Left ventricle myocardium superior (tissue), 1 donor: ENCODE measurements at places on chromosomes 12 and 14.
A peak's percentile ranks its signal among the peaks of the same experiment; 100 is the strongest.

DNA sequence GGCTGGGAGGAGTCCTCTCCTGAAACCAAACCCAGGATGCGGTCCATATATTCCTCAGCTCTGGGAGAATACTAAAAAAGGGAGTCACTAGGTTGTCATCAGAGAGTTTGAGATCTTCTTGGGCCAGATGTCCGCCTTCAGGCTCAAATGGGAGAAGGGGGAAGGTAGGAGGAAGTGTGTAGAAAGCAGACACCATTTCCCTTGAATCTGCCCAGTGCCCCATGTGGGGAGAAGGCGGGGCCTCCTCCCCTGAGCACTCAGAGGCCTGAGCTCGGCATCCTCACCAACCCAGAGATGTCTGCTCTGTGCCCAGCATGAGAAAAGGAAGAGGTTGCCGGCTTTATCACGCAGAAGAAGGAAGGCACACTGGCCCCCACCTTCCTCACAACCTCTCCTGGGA is 37.3 kb downstream of the LTBP2 start:
- DNase-seq, result no peak

DNA sequence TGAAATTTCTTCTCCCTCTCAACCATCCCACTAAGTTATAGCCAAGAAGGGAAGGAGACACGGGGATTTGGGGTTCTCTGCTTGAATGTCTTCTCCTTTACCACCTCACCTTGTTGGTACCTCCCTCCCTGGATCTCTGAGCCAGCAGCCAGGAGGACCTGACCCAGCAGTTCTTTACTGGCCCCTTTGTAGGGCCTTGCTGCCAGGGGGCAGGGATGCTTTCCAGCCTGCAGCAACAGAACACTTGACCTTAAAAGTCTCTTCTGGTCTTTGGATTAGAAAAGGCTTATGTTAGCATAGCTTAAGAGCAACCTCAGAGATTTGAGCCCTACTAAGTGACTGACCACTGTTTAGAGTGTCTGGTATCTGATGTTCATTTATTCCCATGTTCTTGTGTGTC is 10.4 kb downstream of the MLEC start:
- no peak for DNase-seq

DNA sequence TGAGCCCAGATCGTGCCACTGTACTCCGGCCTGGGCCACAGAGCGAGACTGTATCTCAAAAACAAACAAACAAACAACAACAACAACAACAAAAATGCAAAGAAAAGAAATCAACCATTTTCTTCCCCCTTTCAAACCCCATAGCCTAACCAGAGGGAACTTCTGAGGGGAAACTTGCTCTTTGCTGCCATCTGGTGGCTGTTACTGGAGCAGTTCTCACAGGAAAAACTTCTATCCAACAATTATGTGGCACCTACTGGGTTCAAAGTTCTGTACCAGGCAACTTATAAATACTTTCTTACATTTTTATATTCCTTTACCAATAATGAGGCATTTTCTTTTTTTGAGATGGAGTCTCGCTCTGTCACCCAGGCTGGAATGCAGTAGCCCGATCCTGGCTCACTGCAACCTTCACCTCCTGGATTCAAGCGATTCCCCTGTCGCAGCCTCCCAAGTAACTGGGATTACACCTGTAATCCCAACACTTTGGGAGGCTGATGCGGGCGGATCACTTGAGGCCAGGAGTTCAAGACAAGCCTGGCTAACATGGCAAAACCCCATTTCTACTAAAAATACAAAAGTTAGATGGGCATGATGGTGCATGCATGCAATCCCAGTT is 50.9 kb upstream of the BICDL1 start:
- no peak for DNase-seq

DNA sequence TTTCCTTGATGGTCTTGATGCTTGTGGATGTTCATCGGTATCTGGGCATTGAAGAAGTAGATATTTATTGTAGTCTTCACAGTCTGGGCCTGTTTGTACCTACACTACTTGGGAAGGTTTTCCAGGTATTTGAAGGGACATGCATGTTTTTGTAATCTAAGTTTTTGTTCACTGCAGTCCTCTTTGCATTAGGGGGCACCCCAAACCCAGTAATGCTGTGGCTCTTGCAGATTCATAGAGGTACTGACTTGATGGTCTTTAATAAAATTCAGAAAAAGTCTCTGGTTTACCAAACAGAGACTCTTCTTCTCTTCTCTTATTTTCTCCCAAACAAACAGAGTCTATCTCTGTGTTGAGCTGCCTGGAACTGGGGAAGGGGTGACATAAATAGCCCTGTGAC is 150.9 kb upstream of the SLC16A7 start:
- DNase-seq, result no peak

DNA sequence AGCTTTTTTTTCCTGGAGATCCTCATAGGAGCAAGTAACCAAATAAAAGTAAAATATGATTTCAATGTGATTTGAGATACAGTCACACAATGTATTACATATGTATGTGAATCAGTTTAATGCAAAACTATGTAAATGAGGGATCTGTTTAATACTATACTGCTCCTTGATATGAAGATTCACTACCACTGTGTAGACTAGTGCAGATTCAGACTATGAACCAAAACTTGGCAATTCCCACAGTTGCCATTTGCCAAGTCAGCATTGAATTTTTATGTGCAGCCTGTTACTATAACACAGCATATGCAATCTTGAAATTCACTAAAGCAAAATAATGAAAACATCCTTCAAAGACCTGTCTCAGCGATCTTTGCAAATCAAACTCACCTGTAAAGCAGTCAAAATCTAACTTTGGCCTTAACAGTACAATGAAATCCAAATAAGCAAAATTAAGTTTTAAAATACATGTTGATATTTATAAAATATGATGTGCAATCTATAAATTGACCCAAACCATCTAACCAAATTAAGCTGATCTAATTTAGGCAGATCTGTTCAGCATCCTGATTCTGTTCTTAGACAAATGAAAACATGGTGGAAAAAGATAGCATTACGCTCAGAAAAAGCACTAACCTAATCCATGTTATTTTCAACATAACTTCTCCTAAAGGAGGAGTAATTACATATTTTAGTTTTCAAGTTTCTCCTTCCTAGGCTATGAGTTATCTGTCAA is 25.5 kb upstream of the LMNTD1 start:
- no peak for DNase-seq

DNA sequence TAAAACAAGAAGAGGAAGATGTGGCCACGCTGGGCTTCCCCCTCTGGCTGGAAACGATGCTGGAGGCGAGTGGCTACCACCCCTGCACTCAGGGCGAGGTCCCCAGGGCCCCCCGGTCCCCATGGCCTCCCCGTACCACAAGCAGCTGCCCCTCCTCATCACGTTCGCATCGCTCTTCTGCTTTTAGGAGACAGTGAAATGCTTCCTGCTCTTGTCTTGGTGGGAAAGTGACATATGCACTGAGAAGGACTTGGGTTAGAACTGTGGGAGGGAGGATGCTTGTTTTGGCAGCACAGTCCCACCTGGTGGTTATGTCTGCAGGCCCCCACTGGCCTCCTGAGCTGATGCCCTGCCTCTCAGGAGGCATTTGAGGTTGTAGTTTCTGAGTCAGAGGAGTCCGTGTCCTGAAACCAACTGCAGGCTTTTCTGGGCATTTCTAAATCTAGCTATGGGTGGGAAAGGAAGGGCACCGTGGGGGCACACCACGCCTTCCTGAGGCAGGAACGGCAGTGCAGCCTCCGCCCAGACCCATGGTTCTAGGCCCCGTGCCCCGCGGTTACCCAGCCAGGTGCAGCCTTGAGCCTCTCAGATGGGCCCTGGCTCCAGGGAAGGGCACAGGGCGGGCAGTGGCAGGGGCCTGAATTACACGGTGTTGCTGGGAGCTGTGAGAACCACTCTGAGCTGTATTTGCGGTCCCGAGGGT is 139.3 kb downstream of the ADGRD1 start:
- peak; percentile 28 for DNase-seq

- peak; percentile 61 for DNase-seq
Observed at GRCh38 chr14:99736603-99737371, 52.7 kb downstream of the CYP46A1 start.

DNA sequence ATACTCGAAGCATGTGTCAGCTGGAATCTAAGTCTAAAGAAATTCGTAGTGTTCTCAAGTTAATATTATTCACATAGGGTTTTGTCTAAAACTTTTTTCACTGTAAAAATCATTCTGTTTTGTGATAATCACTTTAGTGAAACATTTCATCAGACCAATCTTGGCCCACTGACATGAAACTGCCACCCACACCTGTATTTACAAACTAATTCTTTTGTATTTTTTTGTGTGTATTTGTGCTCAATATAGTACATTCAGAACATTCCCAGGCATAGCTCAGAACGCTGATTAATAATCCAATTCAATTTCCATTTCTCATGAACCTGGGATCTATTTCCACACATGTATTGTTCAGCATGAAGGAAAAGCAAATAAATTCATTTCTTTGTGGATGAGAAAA is 191.7 kb downstream of the RASSF9 start:
- no peak for DNase-seq

DNA sequence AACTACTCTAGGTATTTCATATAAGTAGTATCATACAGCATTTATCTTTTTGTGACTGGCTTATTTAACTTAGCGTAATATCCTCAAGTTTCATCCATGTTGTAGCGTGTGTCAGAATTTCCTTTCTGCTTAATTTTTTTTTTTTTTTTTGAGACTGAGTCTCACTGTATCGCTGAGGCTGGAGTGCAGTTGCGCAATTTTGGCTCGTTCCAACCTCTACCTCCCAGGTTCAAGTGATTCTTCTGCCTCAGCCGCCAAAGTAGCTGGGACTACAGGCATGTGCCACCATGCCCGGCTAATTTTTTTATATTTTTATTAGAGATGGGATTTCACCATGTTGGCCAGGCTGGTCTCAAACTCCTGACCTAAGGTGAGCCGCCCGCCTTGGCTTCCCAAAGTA is 28.9 kb downstream of the PNMA1 start:
- no peak for DNase-seq

- no peak for DNase-seq
Observed at GRCh38 chr12:52253391-52254179, 20.5 kb downstream of the KRT7 start.

- no peak for DNase-seq
Observed at GRCh38 chr12:130806574-130806973, 32.5 kb downstream of the STX2 start.

- peak; percentile 28 for DNase-seq
Observed at GRCh38 chr12:44876544-44877410, 662 bp upstream of the NELL2 start.

DNA sequence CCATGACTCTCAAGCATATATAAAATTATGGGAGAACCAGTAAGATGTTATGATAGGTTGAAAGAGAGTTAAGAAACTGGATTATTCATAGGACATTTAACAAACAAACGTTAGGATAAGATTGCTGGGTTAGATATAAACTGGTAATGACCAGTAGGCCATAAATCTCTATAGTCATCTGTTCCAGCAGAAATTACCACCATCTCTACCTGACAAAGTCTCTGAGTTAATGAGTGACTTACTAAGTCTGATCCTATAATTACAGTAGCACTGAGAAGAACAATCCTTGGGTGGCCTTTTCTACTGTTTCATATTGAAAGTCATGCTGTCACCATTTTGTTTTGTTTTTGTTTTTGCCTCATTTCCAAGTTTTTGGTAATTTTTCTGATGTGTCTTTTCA is 136.9 kb upstream of the CNOT2 start:
- DNase-seq, result no peak

GRCh38 chr12:106389151-106389550 is 31.6 kb downstream of the POLR3B start:
- DNase-seq, result no peak

DNA sequence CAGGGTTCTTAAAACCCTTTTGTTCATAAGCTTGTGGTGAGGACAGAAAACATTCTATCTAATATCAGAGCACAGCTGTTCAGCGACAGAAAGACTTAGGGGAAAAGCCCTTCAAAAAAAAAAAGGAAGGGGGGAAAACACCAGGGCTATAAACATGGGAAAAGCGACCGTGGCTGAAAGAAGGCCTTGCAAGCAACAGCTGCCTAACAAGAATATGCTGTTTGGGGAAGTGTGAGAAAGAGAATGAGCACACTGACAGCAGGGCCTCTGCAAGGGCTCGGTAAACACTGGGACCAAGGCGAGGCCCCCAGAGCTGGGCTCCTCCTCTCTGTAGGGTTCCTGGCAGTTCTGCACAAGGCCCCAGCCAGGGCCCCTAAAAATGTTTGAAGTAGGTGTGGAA is 27.4 kb upstream of the CCND2 start:
- no peak for DNase-seq

- no peak for DNase-seq
Observed at GRCh38 chr12:49933796-49934195, 16.7 kb upstream of the AQP2 start.

GRCh38 chr12:47785036-47785886 is 12.2 kb downstream of the SLC48A1 start:
- peak; percentile 26 for DNase-seq

DNA sequence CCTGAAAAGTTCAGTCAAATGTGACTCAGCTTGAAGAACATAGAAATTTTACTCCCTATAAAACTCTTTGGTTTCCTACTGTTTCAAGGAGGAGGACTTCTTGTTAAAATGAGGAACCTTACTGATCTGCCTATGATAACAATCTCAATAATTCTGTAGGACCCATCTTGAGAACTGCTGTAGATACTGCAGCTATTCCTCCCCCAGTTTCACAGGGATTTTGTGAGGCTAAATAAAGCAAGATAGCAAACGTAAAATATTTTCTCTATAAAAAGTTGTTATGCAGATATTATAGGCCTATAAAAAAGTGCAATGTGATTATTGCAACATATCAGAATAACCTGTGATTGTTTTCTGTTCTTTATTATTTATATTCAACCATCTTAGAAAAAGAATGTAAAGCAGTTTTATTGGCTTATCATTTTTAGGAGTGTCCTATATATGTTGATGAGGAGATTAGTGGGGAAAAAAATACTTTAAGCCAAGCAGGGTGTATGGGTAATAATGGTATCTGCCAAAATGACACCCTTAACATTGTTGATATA is 12.1 kb downstream of the CLEC14A start:
- DNase-seq, result no peak
